ENCODE measurements at places on chromosomes 13 and 19.

DNA sequence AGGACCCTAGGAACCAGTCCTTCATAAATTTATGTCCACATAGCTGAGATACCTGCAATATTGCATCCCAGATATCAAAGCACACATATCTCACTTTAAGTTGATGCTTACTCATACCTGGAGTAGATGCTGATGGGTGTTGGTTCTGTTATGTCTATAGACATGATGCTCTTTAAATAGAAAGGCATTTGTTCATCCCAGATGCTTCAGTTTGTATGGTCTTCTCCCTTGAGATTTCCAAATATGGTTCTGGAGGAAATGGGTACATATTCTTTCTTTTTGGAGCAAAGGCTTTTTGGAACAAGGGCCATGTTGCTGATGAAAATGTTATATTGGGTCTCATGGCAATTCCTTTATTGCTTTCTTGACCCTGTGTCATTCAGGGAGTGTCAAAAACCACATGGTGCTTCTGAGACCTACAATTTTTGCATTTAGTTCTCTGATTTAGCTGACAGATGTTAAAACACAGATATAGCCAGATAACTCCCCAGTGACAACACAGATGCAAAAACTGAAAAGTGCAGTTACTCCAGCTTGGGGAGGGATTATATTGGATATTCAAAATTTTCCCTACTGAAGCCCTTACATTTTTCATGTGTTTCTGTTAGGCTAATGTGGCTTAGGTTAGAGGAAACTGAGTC, 211.4 kb downstream of the KCNRG start:
- no peak for DNase-seq

- DNase-seq = no peak
These were observed 1186.1 kb downstream of the SLITRK5 start for GRCh38 chr13:88857256-88857655.

DNA sequence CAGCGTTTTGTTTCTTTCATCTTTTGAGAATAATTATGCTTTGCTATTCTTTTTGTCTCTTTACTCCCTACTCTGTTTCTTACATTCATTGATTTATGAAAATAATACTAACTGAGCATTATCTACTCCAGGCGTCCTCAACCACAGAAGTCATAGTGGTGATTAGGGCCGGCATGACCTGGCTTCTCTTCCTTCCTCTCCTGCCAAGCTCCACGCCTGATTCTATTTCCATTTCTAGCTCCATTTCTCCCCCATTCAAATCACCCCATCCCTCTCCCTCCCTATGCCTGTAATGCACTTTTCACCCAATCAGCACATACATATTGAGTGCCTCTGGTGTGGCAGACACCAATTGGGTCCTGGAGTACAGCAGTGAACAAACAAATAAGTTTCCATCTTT, 183.2 kb upstream of the GPR12 start:
- DNase-seq = no peak

GRCh38 chr19:7393459-7393858, 44.7 kb downstream of the ARHGEF18 start:
- DNase-seq = no peak

DNA sequence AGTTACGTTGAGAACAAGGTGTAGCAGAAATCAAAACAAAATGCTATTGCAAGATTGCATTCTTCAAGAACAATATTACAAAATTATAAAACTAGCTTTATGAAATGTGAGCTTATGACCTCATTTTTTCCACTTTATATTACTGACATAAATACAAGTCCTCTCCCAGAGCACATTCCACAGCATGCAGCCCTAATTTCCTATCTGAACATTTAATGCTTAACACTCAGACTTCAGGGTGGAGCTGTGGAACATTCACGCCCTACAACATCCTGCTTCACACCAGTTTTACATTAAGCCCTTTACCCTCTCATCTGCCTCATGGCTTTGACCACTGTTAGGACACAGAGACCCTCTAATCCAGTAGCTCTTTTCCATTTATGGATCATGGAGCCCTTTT, 65.5 kb downstream of the EPSTI1 start:
- no peak for DNase-seq

GRCh38 chr13:42924344-42924743, 67.7 kb downstream of the EPSTI1 start:
- DNase-seq = no peak

GRCh38 chr19:4139614-4140236, 13.7 kb upstream of the CREB3L3 start:
- peak; percentile 66 for DNase-seq

GRCh38 chr13:99871249-99871898, 100.2 kb downstream of the ZIC5 start:
- no peak for DNase-seq

DNA sequence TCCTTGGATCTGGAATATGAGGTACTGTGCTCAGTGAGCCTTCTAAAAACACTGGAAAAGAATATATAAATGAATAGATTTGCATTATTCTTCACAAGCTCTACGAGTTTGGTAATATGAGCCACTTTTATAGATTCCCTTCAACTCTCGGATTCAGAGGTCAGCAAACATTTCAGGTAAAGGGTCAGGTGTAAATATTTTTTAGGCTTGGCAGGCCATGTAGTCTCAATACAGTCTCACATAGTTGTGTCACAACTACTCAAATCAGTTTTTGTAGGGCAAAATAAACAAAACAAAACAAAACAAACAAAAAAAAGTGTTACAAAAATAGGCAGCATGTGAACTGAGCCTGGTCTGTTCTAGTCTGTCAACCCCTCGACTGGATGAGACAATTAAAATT, 57.4 kb downstream of the PSPC1 start:
- DNase-seq = no peak

DNA sequence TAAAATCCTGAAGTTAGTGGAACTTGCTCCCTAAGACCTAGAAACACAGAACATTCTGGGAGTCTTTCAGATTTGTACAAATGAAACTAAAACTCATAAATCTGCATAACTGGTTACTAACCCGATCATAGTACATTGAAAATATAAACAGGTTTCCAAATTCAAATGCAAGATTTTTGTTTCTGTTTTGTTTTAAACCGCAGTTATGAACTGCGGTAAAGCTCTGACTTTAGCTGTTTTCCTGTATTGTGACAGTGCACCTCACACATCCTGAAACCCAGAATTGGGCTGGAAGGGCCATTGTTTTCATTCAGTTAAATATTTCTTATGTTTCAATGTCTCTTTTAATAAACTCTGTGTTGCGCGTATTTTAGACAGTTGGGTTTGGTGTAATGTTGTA, 204.7 kb downstream of the SHISA2 start:
- no peak for DNase-seq

GRCh38 chr19:2474232-2475017, 1.5 kb upstream of the GADD45B start:
- DNase-seq = no peak

DNA sequence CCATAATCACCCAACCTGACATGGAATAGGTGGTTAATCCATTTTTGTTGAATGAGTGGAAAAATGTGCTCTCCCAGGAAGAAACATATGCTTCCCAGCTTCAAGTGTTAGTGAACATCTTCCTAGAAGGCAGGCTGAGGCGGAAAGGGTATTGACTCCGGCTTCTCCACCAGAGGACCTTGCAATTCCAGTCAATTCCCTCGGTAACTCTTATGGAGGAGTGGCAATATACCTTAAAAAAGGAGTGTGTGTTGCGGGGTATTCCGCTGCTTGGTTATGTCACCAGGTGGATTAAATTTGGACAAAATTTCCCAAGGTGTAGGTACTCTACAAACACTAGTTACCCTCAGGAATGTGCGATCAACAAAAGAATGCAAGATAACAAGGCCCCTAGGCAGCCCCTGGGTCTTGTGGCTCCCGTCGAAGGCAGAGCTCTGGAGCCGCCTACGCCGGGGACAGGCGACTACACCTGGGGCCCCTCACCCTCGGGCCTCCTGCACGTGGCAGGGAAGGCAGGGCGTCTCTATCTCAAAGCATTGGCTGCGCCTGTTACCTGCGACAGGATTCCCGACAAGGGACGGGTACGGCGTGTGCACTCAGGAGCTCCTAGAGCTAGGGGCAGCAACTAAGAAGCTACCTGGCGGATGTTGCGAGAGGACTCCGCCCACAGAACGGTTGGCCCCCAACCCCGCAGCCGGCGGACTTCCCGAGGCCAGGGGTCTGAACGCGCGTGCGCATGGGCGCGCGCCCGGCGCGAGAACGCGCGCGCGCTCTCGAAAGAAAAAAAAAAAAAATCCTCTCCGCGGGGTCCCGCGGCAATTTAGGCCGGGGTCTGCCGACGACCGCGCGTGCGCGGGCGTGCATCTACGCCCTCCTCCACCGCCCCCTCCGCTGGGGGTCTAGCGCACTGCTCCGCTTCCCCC, at the start of gene WDR87:
Gene WDR87 (minus strand): TSS at position 649 of the 923 bp plus-strand sequence. CDS start 8,355 bp downstream, outside the sequence.
- DNase-seq = no peak

DNA sequence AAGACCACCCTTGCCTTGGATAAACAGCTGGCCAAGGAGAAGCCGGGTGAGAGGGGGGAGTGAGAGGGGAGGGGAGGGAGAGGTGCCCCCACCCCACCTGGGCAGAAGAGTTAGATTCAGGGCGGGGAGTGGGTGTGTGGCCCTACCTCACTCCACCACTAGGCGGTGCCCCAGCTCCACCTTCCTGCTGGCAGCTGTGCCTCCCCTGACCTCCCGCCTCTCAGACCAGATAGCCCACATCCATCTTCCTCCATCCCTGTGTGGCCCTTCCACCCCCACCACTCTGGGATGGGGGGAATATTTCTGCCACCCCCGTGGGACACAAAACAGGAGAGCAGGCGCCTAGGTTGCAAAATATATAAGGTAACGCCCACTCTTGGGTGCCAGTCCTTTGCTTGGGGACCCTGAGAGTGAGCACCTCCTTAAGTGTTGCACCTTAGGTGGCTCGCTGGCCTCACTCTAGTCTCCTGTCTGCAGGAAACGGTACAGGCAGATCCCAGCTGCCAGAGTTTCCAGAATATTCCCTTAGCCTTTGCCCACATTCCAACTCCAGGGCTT, 13.8 kb upstream of the EHD2 start:
- DNase-seq = peak; percentile 69

DNA sequence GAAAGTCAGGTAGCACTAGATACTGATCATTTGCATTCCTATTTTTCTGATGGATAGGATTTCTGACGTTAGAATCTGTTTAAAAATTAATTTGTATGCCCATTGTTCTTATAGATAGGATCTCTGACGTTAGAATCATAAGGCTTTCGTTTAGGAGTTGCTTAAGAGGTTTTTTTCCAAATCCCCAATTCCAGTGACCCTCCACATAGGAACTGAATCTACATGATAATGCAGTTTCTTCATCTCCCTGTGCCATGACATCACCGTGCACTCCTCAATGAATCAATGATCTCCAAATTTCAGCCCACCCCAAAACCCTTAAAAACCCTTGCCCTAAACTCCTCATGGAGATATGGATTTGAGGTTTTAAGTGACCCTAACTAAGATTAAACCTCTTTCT, 87.2 kb downstream of the RXFP2 start:
- no peak for DNase-seq

DNA sequence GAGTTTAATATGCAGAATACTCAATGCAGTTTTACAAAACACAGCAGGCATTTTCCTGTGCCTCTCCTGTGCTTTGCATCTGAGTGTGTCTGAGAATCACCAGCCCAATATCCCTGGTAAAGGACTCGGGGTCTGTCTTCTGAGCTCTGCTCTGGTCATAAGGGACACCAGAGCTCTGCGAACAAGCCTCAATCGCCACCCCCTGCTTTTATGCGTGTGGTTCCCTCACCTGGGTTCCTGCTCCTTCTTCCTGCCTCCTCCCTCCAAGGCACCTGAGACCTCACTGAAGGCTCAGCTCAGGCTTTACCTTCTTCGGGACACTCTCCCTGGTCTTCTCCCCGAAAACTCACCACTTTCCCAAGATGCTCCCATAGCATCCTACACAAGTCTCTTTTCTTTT, 84.5 kb downstream of the EFNB2 start:
- DNase-seq = no peak

GRCh38 chr19:19531951-19532805, 3.5 kb downstream of the YJEFN3 start:
- DNase-seq = peak; percentile 61

GRCh38 chr13:60230593-60230992, 66.9 kb upstream of the DIAPH3 start:
- DNase-seq = no peak

DNA sequence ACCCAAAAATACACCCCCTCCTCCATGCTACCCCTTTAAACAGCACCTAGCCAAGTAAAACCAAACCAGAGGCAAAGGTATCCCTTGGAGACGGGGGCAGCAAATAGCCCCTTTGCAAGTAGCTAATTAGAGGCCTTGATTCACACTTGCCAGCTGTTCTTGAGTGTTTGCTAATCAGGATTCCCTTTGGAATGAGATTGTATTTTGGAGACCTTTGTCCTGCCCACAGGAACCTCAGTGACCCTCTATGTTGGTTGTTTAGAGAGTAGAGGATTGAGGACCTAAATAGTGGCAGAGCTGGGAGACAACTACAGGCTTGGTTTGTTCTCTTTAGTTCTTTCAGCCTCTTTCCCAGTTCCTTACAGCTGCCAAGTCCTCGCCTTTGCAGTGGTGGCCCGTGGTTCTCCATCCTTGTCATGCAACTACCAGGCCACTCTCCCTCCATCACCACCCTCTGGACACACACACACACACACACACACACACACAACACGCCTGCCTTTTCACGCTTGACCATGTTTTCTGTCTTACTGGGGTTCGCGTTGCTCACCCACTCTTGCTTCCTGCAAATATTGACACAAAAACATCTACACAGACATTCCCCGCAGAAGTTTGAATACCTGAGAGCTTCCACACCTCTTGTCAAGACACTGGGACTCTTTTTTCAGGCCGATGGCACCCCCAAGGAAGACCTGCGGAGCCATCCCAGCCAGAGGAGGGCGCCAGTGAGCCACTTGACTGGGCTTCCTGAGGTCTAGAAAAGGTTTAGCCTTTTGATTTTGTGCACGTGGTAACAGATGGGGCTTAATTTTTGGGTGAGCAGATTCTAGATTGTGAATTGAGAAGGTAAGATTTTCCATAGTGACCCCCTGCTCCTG, 80.0 kb upstream of the GPR183 start:
- DNase-seq = peak; percentile 48

GRCh38 chr19:21587117-21587461, 81.7 kb downstream of the ZNF429 start:
- DNase-seq = no peak

DNA sequence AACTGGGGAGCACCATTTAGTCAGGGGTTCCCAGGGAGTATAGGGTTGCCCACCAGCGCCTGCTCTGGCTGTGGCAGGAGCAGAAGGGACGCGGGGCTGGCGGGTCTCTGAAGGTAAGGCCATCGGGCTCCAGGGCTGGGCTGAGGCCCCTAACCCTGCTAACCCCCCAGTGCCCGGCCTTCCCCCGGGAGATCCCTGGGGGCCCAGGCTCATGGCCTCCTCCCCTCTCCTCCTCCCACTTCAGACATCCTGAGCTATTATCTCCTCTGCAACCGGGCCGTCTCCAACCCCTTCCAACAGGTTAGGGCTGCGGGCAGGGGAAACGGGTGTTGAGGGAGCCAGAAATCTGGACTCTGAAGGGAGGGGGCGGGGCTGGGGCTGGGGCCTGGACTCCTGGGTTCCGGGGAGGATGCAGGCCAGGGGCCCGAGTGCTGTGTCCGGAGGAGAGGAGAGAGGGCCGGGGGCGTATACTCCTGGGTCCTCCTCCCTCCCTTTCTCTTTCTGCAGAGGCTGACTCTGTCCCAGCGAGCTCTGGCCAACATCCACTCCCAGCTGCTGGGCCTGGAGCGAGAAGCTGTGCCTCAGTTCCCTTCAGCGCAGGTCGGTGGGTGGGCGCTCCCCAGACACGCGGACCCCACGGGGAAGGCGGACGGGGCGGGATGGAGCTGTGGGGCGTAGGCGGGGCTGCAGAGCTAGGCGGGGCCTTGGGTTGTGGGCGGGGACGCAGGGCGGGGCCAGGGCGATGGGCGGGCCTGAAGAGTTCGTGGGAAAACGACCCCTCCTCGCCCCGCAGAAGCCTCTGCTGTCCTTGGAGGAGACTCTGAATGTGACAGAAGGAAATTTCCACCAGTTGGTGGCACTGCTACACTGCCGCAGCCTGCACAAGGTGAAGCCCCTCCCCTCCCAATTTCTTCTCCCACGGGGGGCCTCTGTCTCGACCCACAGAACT, 15.3 kb downstream of the TTYH1 start:
- DNase-seq = no peak
